ENCODE measurements at places on chromosomes 6 and 20. TPM values are rescaled to one million over a fixed set of nuclear protein-coding genes. Genes with fewer than 3 reads are reported as not detected.

Gene LIN28B
- 1.4 TPM for total RNA-seq

Gene RUNX2
- total RNA-seq = 1.3 TPM

Gene USP49
- total RNA-seq = 1.1 TPM

Gene SNRNP48
- total RNA-seq = 10.3 TPM

Gene OTOR
- total RNA-seq = not detected
